Hematopoietic multipotent progenitor cell (in vitro differentiated cells): ENCODE measurements at places on chromosomes 12 and 14.

- no peak for DNase-seq
These were observed 5.9 kb downstream of the ZFYVE21 start for GRCh38 chr14:103721334-103722120.

- DNase-seq, result no peak
These were observed 102.4 kb downstream of the TMTC1 start for GRCh38 chr12:29681370-29681769.

- no peak for DNase-seq
These were observed 94.5 kb downstream of the RMST start for GRCh38 chr12:97557116-97557515.

DNA sequence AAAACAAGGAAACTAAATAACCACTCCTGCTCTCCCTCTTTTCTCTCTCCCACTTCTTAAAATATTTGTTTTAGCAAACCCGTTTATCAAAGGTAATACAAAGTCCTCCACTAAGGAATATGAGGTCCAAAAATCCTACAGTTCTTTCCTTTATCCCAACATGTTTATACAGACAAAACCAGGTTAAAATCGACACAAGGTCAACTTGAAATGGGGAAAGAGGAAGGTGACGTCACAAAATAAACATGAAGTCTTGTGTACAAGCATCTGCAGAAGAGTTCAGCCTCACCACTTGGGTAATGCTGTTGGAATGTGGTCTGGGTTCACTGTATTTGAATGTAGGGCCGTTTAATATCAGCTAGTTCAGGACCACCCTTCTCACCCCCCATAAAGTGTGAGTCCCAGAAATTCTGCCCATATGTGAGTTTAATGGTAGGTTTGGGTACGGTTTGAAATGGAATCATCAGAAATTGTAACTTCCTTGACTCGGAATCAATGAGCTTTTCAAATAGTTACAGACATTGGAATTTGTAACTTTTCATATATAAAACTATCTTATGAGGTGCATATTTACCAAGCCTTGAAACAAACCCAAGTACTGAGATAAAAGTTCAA is 120.0 kb upstream of the SLC38A2 start:
- DNase-seq, result no peak

DNA sequence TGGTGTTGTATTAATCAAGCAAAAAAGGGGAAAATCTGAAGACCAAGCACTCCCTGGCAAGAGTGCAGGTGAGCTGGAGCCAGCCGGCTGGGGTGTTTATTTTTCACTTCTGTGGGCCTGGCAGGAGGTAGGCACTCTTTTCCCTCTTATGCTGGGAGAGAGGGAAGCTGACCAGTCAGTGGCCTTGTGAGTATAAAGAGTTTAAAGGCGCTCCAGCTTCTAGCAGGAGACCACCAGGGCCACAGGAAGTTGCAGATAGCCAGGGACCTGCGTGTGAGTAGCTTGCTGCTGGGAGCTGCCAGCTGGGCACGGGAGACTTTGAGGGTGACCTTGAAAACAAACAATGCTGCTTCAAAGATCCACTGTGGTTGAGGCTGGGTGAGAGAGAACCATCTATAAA is 217.4 kb upstream of the PWP1 start:
- no peak for DNase-seq

DNA sequence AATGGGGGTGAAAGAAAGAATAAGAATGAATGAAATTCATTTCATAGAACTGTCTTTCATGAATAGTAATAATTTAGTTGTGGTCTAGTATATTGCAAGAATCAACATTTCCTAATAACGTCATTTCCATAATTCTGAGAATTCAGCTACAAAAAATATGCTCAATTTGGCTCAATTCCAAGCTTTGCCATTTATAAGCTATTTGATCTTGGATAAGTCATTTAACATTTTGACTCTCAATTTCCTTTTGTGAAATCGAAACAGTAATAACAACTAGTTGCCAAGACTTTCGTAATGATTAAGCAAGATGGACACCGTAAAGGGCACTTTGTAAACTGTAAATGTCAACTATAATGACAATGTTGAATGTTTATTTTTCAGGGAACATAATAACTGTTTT is 18.1 kb downstream of the NOS1 start:
- no peak for DNase-seq

DNA sequence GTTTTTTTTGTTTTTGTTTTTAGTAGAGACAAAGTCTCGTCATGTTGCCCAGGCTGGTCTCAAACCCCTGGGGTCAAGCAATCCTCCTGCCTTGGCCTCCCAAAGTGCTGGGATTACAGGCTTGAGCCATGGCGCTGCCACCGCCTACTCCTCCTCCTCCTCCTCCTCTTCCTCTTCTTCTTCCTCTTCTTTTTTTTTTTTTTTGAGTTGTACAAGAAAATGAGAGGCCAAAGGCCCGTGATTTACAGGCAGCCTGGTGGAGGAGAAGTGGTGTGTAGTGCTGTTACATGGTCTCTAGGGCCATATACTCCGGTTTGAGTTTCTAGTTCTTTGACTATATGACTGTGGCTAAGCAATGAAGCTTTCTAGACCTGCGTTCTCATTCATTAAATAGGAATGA is 29.6 kb upstream of the SPPL3 start:
- DNase-seq, result no peak

- no peak for DNase-seq
These were observed 31.2 kb downstream of the ARL6IP4 start for GRCh38 chr12:123011701-123012100.

DNA sequence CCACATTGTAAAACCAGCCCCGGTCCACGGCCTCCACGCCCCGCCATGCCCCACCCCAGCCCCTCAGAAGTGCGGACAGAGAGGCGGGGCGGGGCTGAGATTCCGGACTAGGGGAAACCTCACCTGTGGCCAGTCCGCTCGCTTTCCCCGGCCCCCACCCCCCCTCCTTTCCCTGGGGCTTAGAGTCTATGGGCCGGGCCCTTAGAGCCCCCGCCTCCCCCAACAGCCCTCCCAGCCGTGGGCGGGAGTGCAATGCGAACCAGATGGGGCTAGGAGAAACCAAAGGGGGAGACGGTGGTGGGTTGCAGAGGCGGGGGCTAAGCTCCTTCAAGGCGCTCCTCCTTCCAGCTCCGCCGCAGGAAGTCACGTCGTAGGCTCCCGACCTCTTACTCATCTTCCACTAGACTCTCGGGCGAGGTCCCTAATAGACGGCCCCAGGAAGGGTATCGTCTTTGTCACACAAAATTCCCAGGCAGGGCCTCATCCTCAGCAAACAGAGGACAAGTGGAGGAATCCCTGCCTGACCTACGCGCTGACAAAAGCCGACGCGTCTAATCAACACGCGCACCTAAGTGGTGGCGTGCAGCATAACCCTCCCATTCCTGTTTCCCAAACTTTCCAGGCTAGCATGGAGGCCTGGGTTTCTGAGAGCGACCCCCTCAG is 1.1 kb upstream of the NAB2 start:
- peak; percentile 91 for DNase-seq

DNA sequence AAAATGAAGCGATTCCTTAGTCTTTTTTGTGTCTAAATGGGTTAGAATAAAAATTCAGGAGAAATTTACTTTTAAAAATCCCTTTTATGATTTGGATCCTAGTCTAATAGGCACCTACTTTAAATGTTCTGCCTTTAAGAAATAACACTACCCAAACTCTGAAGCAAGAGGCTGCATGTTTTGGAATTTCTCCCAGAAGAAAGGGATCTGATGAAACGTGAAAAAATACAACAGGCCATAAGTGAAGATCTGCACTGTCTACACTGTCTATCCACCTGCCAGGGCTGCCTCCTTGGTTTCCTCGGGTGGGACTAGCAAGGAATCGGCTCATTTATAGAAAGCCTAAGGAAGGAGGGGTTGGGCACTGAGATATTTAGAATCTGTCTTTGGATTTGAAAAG is 22.1 kb downstream of the ACVR1B start:
- DNase-seq, result no peak

GRCh38 chr14:76292561-76292960 is 83.4 kb upstream of the ESRRB start:
- no peak for DNase-seq

- no peak for DNase-seq
These were observed 27.0 kb downstream of the PDE6H start for GRCh38 chr12:14999695-15000365.

- no peak for DNase-seq
These were observed 44.8 kb upstream of the GUCY2C start for GRCh38 chr12:14741153-14741552.

DNA sequence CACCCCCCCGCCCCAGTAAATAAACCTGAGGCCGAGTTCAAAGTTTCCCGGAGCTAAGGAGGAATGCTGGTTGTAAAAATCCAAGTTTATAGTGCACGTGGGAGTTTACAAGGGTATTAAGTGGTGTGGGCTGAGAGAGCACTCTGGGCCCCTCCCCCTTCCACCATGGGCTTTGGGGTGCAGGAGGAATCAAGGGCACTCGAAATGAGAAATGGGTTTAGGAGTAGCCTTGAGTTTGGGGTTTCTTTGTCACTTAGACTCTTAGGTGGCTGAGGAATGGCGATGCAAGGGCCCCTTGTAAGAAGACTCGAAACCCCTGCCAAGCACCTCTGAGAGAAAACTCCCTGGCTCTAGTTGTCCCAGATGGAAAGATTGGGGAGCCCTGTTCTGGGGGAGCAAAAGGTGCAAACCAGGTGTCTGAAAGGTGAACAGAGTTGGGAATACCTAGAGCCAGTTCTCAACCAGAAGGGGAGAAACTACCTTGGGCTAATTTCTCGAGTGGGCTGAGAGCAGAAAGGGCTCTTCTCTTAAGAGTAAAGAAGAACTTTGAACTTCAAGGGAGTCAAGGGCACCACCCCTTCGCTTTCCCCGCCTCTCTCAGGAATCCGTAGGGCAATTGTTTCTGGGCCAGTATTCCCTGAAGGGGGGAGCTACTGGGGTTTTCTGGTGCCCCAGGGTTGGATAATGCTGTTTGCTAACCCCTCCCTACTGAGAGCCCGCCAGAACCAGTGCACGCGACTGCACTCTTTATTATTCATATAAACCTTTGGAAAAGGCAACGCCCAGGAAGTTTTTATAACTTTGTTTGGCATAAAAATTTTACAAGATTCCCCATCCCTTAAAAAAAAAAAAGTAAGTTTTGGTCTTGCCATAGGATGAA is 4.0 kb upstream of the HOTAIR start:
- DNase-seq, result no peak
